ENCODE measurements at places on chromosomes 12 and 14. TPM values are rescaled to one million over a fixed set of nuclear protein-coding genes. Genes with fewer than 3 reads are reported as not detected.

GRCh38 chr14:106372870-106373652, 846.7 kb downstream of the TMEM121 start:
- DNase-seq: peak; percentile 62

The MIPOL1 gene
- total RNA-seq: 6.5 TPM

The KLRK1 gene
- total RNA-seq: not detected

- DNase-seq: peak; percentile 87
Observed at GRCh38 chr12:131830335-131830913, 2.2 kb downstream of the MMP17 start.

GRCh38 chr12:2813214-2814185, 1.0 kb downstream of the ITFG2 start:
- no peak for DNase-seq

- DNase-seq: no peak
Observed at GRCh38 chr14:44979273-44979672, 17.3 kb downstream of the TOGARAM1 start.

GRCh38 chr12:113528606-113529293, 57.1 kb upstream of the LHX5 start:
- DNase-seq: no peak

The EVL gene
- 54.4 TPM for total RNA-seq

DNA sequence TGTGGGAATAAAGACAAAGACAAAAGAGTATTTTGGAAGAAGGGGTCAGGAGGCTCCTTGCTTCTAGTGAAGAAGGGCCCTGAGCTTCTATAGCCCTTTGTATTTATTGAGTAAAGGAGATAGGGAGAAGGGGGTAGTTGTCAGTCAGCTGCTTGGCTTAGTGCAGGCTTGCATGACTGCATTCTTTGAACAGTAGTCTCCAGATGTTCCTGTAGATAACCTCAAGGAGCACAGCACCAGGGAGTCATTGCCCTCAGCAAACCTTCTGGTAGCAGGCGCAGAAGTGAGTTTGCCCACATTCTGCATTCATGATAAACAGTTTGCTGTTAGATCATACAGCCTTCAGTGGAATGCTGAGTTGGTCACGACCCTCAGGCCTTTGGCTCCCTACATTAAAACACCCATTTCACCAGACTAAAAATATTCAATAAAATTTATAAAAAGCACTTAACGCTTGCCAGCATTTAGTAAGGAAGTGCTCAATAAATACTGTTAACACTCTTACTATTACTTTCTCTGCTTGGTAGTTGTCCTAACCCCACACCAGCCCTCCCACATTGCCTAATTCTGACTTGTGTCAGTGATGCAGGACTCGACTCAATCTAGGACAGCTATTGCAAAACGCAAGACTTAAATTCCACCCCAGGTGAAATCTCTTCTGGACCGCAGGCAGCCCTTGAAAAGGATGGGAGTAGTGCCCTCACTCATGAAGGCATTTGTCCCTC, 3.0 kb upstream of the DHRS4 start:
- DNase-seq: no peak

DNA sequence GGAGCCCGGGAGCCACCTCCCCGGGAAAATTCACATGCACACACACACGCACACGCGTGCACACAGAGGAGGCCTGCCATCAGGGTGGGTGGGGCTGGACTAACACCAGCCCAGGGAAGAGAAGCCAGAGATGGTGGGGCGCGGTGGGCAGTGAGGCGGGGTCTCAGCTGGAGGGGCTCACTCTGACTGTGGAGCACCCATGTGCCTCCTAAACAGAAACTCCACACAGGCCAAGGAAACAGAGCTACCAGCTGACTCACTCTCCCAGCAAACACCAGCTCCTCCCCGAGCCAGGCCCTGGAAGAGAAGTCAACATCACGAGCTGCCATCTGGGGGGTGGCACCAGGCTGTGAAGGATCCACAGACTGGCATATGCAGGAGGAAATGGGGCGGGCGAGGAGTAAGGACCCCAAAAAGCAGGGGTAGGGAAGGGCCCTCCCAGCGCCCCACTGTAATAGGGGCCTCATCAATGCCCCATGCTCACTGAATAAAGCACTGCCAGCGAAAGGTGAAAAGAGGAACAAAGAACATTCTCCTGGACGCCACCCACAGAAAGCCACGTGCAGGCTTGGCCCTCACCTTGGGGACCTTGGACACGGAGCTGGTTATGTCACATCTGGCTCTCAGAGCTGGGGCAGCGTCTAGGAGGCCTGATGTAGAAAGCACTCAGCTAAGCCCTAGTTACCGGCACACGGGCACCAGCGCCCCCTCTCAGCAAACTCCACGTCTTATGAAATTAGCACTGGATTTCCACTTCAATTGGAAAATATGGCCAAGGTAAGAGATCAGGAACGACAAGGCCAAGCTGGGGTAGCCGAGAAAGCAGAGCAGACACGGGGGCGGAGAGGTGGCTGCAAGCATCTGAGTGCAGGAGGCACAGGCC, 8.4 kb upstream of the INF2 start:
- DNase-seq: peak; percentile 59

DNA sequence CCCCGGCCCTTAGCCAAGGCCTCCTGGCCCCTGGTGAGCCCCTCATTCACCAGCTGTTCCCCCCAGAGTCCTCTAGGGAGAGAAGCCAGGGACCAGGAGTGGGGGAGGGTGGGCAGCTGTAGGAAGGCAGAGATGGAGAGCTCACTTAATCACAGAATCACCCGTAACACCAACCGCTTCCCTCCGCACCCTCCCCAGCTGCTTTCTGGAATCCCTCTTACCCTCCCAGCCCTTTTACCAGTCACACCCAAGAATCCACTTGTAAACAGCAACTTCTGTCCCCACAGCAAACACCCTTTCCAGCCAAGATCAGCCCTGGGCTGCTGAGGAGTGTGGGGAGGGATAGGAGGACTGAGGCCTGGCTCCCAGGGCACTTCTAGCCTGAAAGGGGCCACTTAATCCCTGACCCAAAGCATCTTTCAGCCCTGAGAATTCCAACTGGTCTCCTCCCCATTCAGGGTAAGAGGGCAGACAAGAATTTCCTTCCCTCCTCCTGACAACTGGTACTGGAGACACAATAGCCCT, 18.8 kb downstream of the NCKAP5L start:
- peak; percentile 76 for DNase-seq

The EMP1 gene
- total RNA-seq: 76.8 TPM

DNA sequence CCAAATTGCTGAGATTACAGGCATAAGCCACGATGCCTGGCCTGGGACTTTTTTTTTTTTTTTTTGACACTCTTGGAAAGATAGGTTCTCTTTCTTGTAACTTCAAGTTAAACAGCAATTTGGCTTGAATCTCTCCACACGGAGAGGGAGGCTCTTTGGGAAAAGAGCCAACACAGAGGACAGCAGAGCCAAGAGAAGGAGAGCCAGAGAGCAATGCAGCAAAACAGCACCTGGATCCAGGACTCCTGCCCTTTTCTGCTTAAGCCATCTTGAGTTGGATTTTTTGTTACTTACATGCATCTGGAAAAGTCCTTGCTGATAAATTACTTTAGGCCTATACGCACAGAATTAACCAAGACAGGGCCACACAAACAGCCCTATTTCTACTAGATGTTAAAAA, 176.8 kb downstream of the APAF1 start:
- no peak for DNase-seq

DNA sequence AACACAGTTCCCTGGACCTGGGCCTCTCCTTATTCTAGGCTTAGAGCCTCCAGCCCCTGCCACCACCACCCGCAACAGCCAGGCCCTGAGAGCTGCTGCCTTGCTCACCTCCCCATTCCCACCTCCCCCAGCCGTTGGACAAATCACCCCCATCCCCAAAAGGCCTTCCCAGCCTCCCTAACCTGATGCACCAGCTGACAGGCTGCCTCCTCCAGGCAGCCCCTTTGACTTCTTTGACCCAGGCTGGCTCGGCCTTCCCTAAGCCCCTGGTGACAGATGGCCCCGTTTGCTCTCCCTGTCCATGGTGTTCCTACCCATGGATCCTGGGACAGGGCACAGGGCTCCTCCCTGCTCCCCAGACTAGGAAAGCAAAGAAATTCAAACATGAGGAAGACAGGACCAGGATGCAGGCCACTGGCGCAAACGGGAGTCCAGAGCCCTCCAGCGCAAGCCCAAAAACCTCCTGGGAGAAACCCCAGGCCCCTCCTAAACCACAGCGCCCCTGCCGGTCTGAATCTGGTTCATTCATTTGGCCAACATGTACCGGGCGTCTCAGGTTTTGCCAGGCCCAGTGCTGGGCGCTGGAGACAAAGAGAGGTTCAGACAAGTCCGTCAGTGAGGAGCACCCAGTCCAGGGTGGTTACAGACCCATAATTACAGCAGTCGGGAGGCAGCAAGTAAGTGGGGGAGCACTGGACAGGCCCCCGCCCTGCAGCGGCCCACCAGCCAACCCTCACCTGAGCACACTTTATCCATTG, 2.4 kb downstream of the AKT1 start:
- no peak for DNase-seq

GRCh38 chr12:84315926-84316325, 596.7 kb downstream of the SLC6A15 start:
- DNase-seq: no peak

- DNase-seq: no peak
Observed at GRCh38 chr12:32921397-32921796, 24.8 kb upstream of the PKP2 start.

- no peak for DNase-seq
Observed at GRCh38 chr12:21934173-21934572, 7.1 kb downstream of the ABCC9 start.

The POLE gene
- 13.0 TPM for total RNA-seq

- no peak for DNase-seq
Observed at GRCh38 chr14:104707608-104708595, 16.1 kb upstream of the ADSS1 start.

- no peak for DNase-seq
Observed at GRCh38 chr12:111454716-111455447, 49.2 kb downstream of the SH2B3 start.

DNA sequence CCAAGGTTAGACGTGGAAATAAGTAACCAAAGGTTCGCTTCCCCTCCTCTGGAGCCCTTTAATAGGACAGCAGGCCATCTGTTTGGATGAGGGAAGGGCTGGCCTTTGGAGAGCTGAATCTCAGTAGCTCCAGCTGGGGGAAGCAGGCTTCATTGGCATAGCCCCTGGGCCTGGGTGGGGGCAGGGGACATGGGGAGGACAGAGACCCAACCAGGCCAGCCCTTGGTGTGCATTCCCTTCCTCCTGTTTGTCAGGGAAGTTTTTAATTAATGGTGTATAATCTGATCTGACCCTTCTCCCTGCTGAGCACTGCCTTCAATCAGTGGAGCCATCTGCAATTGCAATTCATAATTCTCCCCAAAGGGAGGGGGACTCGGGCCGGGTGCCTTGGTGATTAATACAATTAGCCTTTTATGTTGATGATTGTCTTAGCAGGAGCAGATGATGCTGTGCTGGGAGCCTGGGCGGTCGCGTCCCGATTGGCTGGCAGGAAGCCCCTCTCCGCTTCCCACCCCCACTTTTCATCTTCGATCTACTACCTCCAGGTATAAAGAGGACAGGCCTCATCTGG, 6.4 kb downstream of the AQP6 start:
- no peak for DNase-seq

DNA sequence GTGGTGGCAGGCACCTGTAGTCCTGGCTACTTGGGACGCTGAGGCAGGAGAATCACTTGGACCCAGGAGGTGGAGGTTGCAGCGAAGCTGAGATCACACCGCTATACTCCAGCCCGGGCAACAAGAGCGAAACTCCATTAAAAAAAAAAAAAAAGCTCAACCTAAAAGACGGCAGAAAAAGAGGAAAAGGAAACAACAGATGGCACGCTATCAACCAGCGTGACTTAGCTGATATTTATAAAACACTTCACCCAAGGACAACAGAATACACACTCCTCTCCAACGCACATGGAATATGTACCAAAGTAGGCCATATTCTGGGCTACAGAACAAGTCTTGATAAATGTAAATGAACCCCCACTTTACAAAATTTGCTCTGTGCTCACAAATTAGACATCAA, 34.0 kb upstream of the CLMN start:
- DNase-seq: no peak

DNA sequence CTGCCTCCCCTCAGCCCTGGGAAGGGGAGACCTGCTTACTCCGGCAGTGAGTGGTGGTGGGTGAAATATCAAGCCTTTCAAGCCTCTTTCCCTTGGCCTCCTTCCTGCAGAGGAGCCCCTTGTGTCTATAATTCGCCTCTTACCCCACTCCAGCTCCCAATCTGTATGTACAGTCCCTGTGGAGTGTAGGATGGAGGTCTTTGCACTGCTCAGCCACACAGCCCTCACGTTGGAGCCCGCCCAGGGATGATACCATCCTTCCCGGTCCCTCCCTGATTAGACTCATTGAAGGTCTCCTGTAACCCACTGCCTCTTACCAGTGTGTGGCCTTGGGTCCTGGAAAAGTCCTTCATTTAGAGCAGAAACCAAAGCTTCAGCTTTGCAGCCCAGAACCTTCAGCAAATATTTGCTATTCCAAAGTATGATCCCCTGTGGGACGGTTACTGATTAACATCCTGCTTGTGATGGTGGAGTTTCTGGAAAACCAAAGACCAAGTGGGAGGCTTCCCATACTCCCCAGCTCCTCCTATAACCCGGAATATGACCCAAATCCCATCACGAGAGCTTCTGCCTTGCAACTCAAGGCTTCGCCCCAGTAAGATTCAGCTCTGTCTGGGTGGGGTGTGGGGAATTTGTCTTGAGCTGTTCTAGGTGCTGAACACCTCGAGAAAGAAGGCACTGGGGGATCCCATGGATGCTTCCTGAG, at the start of gene SERPINA10:
SERPINA10 (minus strand) TSS at position 397 of the 706 bp plus-strand sequence. CDS start 2,675 bp downstream, outside the sequence.
- no peak for DNase-seq

GRCh38 chr12:3632754-3633153, 120.2 kb downstream of the CRACR2A start:
- no peak for DNase-seq

The POTEG gene
- total RNA-seq: not detected

DNA sequence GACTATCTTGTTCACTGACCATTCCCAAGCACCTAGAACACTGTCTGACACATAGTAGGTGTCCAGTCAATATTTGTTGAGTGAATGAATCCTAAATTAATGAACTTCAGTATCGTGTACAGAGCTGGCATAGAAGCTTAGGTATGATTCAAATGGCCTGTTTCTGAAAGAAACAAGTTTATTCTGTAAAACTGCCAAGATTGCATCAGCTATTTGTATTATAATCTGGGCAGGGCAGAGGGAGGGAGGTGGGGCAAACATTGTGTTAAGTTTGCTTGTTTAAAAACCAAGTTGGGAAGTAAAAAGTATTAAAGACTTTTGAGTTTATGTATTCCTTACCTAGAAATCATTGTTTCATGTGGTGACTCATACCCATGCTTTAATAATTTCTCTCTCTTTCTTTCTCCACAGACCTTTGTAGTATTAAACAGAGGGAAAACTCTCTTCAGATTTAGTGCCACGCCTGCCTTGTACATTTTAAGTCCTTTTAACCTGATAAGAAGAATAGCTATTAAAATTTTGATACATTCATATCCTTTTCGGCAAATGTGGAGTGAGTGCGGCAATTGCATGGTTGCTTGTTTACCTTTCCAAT, 92.8 kb downstream of the SCN8A start:
- no peak for DNase-seq

- DNase-seq: no peak
Observed at GRCh38 chr12:132078190-132078589, 65.9 kb downstream of the DDX51 start.

The L2HGDH gene
- 13.4 TPM for total RNA-seq
